Stimulated activated CD8-positive, alpha-beta memory T cell treated with anti-CD3 and anti-CD28 coated beads, Interleukin-7, amount 100 ng/mL, for 1 hour (primary cell): ENCODE measurements at places on chromosomes 2 and 18.

DNA sequence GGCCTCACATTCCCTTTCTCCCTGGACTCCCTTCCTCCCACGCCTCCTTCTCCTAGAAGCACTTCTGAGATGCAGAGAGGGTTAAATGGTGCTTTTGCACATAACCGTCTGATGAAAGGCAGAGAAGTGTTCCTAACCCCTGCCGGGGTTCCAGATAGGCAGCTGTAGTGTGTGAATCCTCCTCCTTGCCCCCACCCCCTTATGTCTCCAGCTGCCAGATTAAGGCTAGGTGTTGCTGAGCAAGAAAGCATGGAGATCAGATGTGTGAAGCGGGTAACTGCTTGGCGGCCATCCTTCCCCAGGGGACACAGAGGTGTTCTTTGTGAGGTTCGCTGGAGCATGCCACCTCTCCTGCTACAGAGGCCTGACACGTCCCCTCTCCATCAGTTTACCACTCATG lies 88.3 kb downstream of the NRP2 start:
- no peak for DNase-seq

- no peak for DNase-seq
Measured at GRCh38 chr2:47265158-47265557, 110.0 kb upstream of the STPG4 start.

DNA sequence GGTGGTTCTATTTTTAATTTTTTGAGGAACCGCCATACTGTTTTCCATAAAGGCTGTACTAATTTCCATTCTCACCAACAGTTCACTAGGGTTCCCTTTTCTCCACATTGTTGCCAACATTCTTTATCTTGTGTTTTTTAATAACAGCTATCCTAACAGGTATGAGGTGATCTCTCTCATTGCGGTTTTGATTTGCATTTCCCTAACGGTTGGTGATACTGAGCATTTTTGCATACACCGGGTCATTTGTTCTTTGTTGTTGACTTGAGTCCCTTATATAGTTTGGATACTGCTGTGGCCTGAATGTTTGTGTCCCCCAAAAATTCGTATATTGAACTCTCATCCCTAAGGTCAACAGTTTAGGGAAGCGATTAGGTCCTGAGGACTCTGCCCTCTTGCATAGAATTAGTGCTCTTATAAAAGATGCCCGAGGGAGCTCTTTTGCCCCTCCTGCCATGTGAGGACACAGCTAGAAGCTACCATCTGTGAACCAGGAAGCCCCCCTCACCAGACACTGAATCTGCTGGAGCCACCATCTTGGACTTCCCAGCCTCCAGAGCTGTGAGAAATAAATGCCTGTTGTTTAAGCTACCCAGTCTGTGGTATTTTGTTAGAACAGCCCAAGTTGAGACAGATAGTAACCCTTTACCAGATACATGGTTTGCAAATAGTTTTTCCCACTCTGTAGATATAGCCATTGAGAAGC lies 4.7 kb downstream of the IMP4 start:
- no peak for DNase-seq

DNA sequence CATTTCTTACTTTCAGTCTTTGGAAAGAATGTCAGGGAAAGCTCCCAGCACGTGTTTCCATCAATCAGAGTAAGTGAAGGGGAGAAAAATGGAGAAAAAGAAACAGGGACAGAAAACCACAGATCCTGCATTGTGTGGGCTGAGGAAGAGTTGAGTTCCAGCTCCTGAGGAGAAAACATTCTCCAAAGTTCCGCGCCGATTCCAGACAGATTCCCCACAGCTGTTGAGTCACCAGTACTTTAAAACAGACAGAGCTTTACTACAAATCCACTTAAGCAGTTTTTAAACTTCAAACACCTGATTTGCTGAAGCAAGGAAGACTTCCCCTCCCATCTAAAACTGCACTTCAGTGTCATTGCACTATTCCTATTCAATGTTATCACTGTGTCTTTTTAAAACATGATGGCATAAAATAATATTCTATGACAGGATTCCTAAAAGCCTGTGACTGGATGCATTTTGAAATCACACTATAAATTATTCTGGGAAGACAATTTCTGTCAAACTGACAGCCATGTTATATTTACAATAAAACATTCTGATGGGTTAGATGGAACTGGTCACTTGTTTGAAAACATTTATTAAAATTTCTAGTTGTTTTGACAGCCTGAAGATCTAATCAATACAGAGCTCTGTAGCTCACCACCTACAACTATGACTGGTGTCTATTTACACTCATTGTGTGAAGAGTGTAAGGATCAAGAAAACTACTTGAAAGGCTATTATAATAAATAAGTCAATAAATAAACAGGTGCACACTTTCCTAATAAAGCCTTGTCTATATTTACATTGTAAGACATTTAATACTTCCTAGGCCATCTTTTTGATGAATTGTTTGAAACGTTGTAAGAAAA lies 40.9 kb downstream of the TCF4 start:
- DNase-seq, result no peak

GRCh38 chr2:223260681-223261080 lies 208.7 kb downstream of the KCNE4 start:
- no peak for DNase-seq

DNA sequence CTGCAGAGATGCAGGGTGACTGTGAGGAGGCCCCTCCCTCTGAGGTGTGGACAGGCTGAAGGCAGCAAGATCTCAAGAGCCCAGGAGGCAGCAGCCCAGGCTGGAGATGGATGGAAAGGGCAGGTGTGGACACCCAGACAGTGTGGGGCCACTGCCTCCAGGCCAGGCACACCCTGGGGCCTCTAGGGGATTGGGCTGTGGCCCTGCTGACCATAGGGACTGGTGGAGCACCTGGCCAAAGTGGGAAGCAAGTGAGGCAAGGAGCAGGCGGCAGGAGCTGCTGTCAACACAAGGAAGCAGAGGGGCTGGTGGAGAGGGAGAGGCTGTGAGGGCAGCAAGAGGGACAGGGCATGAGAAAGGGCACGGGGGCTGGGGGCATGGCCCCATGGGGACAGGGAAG lies 10.8 kb downstream of the SNED1 start:
- DNase-seq, result no peak

DNA sequence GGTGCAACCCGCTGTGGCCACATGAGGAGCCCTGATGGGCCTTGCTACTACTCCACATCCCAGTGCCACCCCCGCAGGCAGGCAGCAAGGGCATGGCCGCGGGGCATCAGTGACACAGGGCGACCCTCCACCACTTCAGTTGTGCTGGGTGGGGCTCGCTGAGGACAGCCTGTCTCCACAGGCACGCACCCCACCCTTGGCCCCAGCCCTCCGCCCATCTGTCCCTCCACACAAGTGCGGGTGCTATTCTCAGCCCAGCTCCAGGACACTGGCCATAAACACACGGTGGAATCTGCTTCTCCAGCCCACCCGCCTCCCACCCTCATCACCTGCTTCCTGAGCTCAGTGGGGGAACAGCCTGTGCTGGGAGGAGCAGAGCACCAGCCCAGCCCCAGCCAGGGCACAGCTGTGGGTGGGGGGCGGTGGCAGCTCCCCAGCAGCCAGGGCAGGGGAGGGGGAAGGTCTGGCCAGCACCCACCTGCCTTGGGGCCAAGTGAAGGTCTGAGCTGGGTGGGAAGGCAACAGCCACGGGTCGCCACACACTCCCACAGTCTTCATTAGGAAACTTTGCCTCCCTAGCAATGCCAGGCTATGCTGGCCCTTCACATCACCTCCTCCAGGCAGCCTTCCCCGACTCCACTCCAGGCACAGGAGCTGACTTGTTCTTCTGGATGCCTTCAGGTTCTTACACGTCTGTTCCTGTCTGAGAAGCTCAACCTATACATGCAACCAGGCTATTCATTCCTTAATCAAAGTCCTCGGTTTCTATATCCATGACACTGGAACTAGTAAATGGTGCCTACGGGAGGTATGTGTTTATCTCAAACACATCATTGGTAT lies 16.5 kb downstream of the BIN1 start:
- DNase-seq, result no peak

DNA sequence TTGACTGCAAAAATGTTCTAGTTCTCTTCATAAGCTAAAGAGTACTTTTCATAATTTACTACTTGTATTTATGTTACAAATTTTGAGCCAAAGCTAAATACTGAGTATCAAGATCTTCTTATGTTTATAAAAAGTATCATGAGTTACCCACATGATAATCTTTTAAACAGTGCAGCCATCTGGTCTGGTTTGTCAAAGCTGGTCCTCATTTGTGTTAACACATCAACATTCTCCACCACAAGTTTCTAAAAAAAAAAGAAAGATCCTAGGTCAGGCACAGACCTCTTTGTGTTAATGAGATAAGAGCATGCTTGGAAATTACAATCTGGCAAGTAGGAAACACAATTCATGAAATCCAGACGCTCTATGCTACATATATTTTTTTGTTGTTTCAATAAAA lies 75.5 kb upstream of the FRZB start:
- DNase-seq, result no peak

DNA sequence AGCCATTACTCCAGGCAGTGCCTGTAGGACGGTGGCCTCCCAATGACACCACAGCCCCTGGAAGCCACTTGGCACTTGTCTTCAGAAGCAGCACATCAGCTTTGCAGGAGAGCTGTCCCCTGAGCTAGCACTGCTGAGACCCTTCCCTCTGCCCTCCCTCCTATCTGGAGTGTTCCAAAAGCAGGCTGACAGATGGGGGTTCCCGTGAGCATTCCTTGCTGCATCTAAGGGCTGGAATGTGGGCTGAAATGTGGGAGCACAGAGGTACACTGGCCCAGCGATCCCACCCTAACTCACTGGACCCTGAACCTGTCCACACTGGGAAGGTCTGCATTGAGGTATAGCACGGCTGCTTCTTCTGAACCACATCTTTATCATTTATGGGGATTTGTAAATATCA lies 230.1 kb downstream of the ANAPC1 start:
- DNase-seq, result no peak

- DNase-seq, result no peak
Measured at GRCh38 chr2:191148281-191148680, 2.5 kb downstream of the STAT4 start.

DNA sequence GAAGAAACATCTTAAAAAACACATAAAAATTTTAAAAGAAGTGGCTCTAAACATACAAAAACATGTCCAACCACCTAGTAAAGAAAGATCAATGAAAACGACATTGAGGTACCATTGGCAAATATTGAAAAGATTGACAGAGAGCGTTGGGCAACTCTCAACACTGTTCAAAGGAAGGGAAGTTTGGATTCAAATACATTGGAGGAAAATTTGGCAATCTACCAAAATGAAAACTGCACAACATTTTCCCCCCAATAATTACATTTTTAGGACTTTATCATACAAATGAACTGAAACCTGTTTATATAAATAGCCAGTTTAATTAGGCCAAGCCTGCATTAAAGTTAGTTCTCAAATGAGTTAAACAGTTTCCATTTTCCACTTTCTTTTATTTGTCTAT lies 758.9 kb downstream of the NRXN1 start:
- no peak for DNase-seq

GRCh38 chr2:235418918-235419317 lies 74.9 kb upstream of the AGAP1 start:
- no peak for DNase-seq

- DNase-seq, result no peak
Measured at GRCh38 chr18:54130177-54130576, 94.3 kb downstream of the MBD2 start.

DNA sequence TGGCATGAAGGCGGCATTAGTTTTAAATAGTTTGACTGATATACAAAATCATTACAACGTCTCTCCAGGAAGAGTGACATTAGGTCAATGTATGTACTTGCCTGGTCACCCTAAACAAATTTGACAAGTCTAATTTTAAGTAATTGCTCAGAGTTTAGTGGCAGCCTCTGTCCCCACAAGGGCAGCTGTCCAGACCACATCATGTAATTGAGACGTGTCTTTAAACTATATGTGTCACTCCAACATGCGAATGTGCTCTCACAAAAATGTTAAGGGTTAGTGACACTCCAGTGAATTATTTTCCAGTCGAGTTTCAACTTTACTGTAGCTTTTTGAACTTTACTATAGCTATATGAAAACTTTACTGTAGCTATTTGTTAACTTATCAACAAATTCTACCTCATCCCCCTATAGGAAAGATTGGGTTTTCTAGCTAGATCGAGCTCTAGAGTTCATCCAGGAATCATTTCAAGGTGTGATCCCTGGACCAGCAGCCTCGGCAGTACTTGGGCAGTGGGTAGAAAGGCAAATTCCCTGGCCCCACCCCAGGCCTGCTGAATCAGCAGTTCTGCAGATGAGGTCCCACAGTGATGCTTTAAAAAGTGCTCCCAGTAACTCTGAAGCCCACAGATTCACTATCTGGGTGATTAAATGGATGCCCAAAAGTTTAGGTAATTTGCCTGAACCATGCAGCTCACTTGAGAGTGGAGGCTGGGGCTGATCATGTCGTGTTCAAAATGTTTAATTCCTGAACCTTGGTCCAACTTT lies 66.4 kb upstream of the POU3F3 start:
- DNase-seq, result no peak

- no peak for DNase-seq
Measured at GRCh38 chr18:58738322-58738721, 67.1 kb downstream of the MALT1 start.

DNA sequence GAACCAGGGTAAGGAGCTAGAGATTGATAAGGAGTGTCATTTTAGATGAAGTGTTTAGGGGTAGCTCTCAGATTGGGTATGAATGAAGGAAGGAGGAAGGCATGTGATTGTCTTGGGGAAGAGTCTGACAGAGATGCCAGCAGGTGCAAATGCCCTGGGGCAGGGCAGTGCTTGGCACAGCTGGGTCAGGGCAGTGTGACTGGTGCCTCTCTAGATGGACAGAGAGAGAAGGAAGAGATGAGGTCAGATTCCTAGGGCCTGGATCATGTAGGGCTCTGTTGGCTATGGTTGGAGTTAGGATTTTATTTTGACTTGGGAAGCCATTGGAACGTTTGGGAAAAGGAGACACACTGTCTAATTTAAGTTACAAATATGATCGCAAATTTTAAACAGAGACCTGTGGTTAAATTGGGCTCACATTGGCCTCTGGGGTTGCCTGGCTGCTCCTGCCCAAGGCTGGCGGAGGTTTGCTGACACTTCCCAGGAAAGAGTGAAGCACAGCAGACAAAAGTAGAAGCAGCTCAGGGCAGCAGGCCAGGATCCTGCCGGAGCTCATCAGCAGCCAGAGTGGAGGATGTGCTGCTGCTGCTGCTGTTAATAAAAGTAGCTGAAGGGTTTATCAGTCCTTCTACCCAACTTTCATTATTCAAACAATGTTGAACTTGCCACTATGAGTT lies 32.7 kb upstream of the FHL2 start:
- no peak for DNase-seq
